ENCODE measurements at places on chromosomes 1 and 21.

- DNase-seq = no peak
These were observed 1.1 kb downstream of the ADGRL2 start for GRCh38 chr1:81801651-81802456.

- DNase-seq = no peak
These were observed 12.7 kb upstream of the VCAM1 start for GRCh38 chr1:100706856-100707255.

- no peak for DNase-seq
These were observed 15.8 kb downstream of the OR14I1 start for GRCh38 chr1:248686815-248687214.

GRCh38 chr1:110593902-110594301 lies 12.3 kb downstream of the KCNA2 start:
- no peak for DNase-seq

GRCh38 chr1:229325401-229325800 lies 17.4 kb downstream of the CCSAP start:
- DNase-seq = no peak

- DNase-seq = no peak
These were observed 423.5 kb downstream of the KIF26B start for GRCh38 chr1:245578308-245578707.

GRCh38 chr1:223631956-223632355 lies 33.5 kb downstream of the CAPN8 start:
- no peak for DNase-seq

DNA sequence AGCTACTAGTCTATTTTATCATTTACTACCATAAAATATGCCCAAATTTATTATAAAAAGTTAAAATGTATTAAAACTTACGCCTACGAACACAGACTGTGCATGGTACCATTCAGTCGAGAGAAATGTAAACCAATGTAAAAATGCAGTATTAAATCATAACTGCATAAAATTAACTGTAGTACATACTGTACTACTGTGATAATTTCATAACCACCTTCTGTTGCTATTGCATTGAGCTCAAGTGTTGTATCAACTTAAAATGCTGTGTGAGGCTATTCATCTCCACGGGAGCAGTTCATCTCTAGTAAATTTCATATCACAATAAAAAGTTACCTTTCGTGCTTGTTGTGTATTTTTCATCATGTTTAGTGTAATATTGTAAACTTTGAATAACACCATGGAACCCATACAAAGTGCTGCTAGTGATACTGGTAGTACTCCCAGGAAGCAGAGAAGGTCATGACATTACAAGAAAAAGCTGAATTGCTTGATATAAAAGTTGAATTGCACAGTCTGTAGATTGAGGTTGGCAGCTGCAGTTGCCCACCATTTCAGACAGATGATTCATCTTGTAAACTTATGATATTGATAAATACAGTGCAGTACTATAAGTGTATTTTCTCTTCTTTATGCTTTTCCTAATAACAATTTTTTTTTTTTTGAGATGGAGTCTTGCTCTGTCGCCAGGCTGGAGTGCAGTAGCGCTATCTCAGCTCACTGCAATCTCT lies 19.0 kb upstream of the CENPF start:
- DNase-seq = no peak

DNA sequence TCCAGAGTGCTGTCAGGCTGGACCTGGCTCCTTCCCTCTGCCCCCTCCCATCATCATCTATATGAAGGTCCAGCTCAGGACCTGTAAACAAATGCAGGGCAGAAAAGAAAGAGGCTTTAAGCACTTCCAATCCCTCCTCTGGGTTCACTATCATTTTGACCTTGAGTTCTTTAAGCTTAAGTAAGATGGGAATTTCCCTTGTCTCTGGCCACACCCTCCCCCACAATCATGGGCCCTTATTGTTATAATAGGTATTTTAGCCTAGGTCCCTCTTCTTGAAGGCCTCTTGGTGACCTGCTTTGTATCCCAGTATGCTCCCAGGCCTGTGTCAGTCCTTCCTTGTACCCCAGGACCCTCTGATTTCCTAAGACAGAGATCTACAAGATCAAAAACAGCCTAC lies 45.1 kb upstream of the EPS15 start:
- DNase-seq = no peak

DNA sequence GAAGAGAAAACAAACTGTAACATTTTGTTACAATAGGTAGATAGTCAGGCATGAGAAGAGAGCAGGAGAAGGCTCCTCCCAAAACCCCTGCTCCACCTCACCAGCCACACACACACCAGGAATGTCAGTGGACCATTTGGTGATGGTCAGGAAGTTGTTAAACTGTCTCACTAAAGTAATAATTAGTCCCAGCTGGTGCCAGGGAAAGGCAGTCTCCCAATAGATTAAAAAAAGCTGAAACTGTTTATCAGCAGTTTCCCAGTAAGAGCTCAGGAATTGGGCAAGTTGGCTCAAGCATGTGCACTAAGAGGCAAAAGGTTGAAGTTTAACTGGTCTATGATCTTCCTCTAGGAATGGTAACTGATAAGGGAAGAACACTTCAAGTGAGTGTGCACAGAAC lies 249.6 kb downstream of the COL11A1 start:
- no peak for DNase-seq

DNA sequence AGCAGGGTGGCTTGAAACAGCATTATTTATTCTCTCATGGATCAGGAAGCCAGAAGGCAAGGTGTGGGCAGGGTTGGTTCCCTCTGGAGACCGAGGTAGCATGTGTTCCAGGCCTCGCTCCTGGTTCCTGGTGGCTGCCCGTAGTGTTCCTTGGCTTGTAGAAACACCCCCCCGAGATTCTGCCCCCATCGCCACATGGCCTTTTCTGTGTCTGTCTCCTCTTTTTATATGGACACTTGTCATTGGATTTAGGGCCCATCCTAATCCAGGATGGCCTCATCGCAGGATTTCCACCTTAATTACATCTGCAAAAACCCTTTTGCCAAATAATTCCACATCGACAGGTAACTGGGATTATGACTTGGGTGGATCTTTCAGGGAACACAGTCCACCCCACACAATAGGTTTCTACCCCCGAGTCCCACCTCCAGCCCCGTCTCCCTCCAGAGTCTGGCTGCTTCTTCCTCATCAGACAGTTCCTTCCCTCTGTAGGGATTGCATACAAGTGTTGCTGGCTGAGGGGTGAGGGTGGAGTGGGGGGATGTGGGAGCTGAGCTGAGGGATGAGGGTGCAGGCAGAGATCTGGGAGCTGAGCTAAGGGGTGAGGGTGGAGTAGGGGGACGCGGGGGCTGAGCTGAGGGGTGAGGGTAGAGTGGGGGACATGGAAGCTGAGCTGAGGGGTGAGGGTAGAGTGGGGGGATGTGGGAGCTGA lies 12.3 kb upstream of the NPHP4 start:
- DNase-seq = no peak

- no peak for DNase-seq
These were observed 328.0 kb downstream of the NPHP4 start for GRCh38 chr1:5664081-5664768.

DNA sequence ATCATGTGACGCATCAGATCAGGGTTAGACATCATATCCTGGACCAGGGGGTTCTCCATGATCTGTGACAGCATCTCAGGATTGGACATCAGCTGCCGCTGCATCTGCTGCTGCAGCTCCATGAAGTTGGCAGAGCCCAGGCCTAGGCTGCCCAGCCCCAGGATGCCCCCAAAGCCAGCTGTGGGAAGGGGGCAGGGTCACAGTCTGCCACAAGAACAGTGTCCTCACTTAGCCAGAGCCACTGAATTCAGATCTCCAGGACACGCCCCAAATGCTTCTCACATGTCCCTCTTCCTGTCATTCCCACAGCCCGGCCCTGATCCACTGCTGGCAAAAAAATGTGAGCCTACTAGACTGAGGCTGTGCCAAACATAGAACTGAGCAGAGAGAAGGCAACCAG lies 3.2 kb downstream of the UBQLN4 start:
- DNase-seq = no peak

DNA sequence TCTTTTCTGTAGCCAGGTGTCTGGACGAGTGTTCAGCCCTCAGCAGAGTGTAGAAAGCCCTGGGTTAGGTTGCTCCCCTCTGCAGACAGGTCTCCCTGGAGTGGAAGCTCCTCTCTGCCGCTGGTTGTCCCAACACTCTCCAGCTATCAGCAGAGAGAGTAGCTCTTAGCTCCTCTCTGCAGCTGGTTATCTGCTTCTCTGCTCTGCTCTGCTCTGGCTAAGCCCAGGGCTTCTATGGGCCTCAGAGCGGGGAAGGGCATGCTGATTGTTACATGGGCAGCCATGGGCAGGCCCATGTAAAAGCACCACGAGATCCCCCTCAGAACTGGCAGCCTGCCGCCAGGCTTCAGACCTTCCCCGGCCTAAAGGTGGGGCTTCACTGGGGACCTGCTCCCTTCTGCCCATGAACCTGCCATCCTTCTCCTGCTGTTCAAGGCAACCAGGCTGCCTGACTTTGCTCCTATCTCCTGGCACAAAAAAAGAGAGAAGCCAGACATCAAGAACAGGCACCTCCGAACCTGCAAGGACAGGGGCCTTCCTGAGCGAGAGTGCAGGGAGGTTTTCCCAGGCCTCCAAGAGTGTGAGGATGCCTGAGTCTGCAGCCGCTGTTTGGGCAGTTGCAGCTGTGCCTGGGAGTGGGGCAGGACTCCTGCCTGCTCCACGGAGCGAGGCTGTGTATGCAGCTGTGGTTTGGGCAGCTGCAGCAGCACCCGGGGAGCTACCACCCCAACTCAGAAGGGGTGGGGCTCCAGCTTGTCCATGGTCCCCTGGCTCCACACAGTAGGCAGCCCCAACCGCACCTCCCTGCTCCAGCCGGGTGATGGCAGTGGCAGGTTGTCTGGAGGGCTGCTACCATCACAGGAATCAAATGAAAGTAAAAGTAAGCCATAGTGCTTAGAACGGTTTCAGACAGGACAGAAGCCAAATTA lies 973.7 kb downstream of the LTN1 start:
- no peak for DNase-seq

DNA sequence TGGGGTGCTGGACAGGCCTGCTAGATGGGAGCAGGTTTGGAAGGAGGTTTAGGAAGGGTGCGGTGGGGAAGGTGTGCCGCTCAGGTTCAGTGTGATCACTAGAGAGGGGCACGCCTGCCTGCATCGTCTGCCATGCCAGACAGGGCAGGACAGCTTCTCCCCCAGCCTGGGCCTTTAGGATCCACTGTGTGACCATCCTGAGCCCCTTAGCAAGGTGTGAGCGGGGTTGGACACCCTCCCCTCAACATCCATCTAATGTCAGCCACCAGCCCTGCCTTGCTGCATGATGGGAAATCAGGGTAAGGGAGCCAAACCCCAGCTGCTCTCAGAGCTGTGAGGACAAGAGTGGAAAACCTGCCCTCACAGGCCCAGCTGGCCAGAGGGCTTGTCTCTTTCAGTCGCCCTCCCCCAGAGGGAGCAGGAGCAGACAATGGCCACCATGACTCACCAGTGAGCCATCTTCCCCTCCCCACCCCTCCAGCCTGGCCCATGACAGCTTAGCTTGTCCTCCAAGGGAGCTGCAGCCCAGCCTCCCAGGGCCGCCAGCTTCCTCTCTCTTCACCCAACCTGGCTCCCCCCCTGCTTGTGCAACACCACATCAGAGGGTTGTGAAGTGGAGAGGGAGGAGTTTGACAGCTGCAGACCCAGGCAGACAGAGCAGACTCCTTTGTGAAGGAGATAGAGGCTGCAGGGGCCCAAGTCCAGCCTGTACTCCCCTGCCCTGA lies 37.0 kb downstream of the NUAK2 start:
- DNase-seq = peak; percentile 41

- no peak for DNase-seq
These were observed 101.0 kb downstream of the AJAP1 start for GRCh38 chr1:4755301-4755845.

- no peak for DNase-seq
These were observed 185.9 kb downstream of the TPR start for GRCh38 chr1:186189156-186189555.

- DNase-seq = no peak
These were observed 65.5 kb upstream of the WNT4 start for GRCh38 chr1:22208268-22208972.

- no peak for DNase-seq
These were observed at the start of gene ESRRG for GRCh38 chr1:216723274-216723780. Gene ESRRG (minus strand): TSS chr1:216723429. CDS start chr1:216723299, 130 bp downstream.

- no peak for DNase-seq
These were observed 13.3 kb upstream of the SAMD11 start for GRCh38 chr1:910311-910880.

DNA sequence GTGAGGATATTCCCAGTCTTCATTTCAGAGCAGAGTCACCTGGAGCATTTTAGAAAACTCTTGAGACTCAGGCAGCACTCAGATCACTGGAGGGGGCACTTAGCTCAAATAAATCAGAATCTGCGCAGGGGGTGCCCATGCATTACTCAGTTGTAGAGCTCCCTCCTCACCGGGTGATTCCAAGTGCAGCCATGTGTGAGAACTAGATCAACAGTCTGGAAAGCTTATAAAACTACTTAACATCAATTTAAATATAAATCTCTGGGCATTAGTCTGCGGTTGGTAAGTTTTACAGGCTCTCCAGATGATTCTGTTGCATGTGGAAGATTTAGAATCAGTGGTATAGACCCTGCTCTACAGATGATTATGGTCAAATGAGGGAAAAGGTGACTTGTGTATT lies 128.6 kb downstream of the ST6GALNAC3 start:
- DNase-seq = no peak

GRCh38 chr1:96183928-96184327 lies 537.7 kb upstream of the PTBP2 start:
- DNase-seq = no peak

GRCh38 chr1:59596432-59596831 lies 218.3 kb upstream of the HOOK1 start:
- no peak for DNase-seq

DNA sequence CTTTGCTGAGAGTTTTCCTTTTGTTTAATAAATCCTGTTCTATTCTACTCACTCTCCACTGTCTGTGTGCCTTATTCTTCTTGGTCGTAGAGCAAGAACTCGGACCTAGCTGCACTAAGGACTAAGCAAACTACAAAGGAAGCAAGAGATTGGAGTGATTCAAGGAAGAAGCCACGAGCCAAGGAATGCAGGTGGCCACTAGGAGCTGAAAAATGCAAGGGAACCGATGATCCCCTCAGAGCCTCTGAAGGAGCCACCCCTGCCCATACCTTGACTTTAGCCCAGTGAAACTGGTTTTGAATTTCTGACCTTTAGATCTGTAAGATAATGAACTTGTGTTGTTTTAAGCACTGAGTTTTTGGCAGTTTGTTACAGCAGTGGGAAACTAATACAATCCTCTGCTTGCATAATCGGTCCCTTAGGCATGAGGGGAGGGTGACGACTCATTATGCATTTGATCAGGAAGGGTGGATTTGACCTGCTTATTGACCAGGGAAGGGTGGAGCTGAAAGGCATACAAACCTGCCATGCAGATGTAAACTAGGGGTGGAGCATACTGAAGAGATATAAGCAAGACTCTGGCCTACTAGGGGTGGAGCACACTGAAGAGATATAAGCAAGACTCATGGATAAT lies 6.2 kb upstream of the CA6 start:
- no peak for DNase-seq

GRCh38 chr1:7857985-7858384 lies 5.1 kb upstream of the UTS2 start:
- no peak for DNase-seq

DNA sequence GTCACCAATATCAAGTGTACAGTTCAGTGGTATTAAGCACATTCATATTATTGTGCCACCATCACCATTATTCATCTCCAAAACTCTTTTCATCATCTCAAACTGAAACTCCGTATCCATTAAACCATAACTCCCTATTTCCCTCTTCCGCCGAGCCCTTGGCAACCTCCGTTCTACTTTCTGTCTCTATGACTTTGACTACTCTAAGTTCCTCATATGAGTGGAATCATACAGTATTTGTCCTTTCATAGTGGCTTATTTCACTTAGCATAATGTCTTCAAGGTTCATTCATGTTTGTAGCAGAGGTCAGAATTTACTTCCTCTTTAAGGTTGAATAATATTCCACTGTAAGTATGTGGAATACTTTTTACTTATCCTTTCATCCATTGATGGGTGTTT lies 21.7 kb downstream of the SELP start:
- no peak for DNase-seq

- no peak for DNase-seq
These were observed 11.5 kb downstream of the RO60 start for GRCh38 chr1:193070942-193071341.

Data from stimulated activated CD4-positive, alpha-beta T cell treated with anti-CD3 and anti-CD28 coated beads, TNF-alpha, amount 100 ng/mL, for 4 hours (primary cell).